ENCODE measurements at places on chromosomes 1 and 21.

- DNase-seq, result peak; percentile 48
Measured at GRCh38 chr1:41950820-41951219, 32.1 kb upstream of the HIVEP3 start.

- DNase-seq, result no peak
Measured at GRCh38 chr1:11341901-11342552, 69.0 kb downstream of the UBIAD1 start.

DNA sequence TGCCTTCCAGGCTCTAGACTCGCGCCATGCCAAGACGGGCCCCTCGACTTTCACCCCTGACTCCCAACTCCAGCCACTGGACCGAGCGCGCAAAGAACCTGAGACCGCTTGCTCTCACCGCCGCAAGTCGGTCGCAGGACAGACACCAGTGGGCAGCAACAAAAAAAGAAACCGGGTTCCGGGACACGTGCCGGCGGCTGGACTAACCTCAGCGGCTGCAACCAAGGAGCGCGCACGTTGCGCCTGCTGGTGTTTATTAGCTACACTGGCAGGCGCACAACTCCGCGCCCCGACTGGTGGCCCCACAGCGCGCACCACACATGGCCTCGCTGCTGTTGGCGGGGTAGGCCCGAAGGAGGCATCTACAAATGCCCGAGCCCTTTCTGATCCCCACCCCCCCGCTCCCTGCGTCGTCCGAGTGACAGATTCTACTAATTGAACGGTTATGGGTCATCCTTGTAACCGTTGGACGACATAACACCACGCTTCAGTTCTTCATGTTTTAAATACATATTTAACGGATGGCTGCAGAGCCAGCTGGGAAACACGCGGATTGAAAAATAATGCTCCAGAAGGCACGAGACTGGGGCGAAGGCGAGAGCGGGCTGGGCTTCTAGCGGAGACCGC, 2.0 kb upstream of the OLIG2 start:
- no peak for DNase-seq

DNA sequence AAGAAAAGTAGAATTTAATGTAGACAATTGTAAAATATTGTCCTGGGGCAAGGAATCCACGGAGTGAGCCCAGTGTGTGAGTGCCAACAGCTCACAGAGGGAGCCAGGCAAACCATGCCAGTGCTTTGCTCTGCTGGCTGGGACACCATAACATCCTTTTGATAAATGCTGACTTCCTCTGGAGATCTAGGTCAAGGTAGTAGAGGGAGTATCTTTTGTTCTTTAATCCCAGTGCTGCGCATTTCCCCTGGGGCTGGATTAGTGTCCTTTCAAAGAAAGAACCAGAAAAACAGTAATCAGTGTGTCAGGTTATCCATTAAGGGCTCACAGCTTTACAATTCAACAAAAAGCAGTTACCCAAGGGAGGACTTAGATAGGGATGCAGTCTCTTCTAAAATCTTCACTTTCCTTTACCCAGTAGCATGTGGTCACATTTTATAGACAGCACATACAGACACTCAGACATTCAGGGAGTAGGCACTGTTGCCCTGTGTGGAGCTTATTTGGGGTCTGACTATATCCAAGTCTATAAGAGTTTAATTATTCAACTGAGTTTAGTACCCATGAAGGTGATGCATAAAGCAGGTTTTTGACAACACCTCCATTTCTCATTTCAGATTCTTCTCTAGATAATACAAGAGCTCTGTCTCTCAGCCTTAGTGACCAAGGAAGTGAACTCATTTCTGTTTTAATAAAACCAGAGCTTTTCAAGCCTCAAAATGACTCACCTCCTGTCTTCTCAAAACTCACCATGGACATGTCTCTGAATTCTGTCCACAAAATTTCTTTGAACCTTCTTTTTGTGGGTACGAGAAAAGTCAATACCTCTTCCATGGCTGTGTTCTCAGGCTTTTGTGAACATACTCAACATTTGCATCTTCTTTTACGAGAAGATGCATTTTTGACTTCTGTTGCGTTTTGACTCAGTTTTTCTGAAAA, 215.3 kb downstream of the BRINP2 start:
- DNase-seq, result peak; percentile 11

DNA sequence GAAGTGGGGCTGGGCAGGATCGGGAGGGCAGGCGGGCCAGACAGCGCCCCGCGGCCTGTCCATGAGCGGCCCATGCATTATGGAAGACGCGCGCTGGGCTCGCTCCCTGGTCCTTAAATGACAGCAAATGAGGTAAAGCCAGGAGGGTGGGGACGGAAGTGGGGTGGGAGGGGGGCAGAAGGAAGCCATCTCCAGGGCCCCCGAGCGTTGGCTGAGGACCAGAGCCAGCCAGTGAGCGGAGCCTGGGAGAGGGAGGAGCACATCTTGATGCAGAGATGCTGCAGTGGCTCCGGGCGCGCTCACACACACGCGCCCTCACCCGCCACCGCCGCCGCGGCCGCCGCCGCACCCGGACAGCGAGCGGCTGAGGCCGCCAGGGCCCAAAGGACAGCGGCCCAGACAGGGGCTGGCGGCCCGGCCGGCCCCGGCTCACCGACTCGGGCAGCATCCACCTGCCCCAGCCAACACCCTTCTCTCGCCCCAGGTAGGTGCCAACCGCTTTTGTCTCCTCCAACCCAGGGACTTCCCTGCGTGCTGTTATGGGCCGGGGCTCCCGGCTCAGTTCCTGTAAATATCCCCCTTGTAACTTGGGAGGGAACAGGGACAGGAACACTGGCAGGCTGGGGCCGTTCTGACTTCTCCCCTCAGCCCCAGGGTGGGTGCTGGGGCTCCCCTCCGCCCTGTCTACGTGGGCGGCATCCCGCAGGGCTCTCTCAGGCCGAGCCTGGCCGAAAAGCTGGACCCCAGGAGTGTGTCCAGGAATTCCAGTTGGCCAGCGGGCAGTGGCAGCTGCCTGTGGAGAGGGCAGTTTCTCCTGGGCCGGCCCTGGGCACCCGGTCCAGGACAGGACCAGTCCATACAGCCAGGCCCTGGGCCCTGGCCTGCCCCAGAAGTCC, at the start of gene CNTN2:
TSS of gene CNTN2 (plus strand) at position 302 of the 896 bp plus-strand sequence. CDS start 9,974 bp downstream, outside the sequence.
- DNase-seq, result peak; percentile 7

- no peak for DNase-seq
Measured at GRCh38 chr1:53071167-53071865, 9.3 kb downstream of the PODN start.
